ENCODE measurements at places on chromosomes 2 and 18. TPM values are rescaled to one million over a fixed set of nuclear protein-coding genes. Genes with fewer than 3 reads are reported as not detected.

DNA sequence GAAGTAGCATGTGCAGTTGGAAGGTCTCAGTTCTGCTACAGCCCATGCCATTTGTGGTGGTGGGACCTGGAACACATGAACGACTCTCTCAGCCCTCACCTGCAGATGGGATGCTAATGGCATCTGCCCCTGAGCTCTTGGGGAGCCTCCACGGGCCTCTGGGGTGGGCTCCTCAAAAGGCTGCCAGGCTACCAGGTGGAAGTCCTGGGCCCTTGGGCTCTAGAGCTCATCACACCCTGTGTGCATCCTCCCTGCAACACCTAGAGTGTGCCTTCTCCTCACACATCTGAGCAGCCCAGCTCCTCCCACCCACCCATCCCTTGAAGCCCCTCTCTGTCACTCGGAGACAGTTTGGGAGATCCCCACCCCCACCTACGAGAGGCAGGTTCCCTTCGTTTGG, 231.8 kb upstream of the MYT1L start:
- no peak for DNase-seq

DNA sequence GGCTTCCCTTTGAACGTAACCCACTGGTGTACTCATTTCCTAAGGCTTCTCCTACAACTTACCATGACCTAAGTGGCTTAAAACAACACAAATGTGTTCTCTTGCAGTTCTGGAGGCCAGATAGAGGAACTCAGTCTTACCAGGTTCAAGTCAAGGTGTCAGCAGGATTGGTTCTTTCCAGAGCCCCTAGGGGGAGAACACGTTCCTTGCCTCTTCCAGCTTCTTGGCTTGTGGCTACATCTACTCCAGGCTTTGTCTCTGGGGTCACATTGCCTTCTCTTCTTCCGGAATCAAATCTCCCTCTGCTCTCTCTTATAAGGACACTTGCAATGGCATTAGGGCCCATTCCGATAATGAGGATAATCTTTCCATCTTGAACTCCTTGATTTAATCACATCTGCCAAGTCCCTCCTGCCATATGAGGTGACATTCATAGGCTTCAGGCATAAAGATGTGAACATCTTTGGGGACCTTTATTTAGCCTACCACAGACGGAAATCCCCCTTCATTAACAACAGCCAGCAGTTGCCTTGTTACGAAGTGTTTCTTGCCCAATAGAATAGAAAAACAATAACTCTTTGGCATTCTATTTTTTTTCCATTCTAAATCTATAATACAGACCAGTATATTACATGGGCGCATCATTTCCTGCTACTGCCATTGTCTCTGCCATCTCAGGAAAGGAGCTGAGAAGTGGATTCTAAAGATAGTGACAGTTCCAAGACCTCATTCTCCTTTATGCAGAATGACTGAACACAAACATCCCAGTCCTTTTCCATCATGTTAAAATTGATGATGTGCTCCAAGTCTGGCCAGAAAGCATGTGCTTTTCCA, 362.0 kb downstream of the ZNF521 start:
- DNase-seq = no peak

DNA sequence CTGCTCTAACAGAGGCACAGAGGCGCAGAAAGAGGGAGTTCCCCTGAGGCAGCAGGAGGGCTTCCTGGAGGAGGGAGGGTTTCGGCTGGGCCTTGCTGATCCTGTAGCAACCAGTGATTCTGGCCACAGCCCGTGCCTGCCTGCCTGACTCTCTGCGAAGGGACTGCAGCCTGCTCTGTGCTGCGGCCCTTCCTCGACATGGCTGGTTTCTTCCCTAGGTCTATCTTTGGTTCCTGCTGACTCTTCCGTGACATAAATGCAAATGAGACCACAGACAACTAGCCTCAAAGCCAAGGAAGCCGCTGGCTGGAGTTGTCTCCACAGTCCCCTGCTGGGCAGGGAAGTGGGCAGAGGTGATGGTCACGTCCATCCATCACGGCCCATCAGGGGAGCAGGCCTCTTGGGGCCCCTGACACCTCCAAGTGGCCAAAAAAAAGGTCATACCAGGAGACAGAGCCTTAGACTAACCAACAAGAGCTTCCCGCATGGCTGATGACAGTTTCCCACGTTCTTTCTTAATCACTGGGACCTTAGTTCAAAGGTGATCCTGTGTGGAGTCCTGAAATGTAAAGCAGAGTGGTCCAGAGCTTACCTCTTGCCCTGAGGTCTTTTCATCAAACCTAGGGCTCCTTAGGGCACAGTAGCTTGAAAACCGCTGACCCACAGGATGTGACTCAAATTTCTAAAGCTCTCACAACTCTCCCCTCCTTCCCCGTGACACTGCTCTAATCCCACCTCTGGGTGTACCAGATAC, 55.3 kb downstream of the HS1BP3 start:
- DNase-seq = no peak

GRCh38 chr18:50924372-50924771, 43.5 kb upstream of the ELAC1 start:
- DNase-seq = no peak

DNA sequence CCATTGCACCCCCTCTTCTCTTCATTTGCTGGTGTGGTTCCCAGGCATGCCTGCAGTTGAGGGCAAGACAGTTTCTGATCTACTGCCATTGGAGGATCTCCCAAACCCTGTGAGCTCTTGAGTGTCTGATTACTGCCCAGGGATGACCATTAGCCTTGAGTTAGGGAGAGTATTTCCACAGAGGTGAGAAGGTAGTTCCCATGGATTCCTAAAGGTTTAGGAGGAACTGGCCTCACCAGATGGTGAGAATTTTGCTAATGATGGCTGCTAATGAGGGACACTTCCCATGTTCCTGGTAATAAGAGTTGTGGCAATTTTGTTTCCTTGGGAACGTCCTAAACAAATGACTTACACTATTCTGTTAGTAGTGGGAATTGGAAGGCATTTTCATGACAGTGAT, 42.5 kb downstream of the PTPRM start:
- DNase-seq = no peak

DNA sequence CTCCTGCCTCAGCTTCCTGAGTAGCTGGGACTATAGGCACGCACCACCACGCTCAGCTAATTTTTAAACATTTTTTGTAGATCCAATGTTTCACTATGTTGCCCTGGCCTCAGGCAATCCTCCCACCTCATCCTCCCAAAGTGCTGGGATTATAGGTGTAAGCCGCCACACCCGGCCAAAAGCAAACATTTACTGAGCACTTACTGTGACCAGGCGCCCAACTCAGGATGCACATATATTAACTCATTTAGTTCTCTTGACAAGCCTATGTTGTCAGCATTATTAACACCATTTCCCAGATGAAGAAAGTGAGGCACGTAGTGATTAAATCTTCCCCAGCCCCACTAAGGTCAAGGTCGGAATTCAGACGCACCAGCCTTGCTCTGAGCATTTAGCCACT, 41.1 kb downstream of the TMEM37 start:
- DNase-seq = no peak

Gene FBXO15
- 4.4 TPM for polyA plus RNA-seq

Gene C2orf78
- not detected for polyA plus RNA-seq

Gene RAB6D
- 2.3 TPM for polyA plus RNA-seq

DNA sequence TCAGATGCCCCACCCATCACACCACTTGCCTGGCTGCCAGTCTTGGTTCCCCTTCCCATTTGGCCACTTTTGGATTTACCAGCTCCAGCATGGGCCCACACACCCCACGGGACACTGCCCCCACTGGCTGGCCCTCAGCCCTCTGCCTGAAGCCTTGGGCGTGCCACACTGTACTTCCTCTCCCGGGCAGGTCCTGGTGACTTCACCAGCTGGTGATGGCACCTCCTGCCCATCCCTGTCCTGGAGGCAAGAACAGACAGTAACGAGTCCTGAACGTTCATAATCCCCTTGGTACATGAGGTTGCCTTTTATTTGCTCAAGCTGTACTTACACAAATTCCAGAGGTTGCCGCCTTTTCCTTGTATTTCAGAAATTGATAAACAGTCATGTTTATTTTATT, 81.1 kb downstream of the TMEM17 start:
- DNase-seq = no peak

- DNase-seq = no peak
These were observed 7.2 kb downstream of the CPSF3 start for GRCh38 chr2:9430316-9431293.

DNA sequence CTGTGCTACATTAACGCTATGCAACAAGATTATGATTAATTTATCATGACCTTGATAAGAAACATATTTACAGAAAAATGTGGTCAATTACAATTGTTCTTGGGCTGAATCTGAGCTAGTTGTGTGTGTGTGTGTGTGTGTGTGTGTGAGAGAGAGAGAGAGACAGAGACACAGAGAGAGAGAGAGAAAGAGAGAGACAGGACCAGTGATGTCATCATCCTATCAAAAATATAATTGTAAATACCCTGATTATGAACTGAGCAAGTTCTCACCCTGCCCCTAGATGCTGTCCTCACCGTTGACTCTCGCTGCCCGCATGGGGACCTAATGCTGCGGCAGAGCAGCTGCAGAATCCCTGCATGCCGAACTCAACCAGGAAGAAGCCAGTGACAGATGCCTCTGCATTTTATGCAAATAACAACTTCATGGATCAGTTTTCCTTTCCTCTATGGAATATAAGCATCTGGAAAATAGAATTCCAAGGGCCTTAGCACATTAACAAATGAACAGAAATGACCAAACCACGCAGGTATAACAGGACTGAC, 512.5 kb downstream of the PLCL1 start:
- DNase-seq = no peak

Gene SCN2A
- 0.32 TPM for polyA plus RNA-seq

Gene UGT1A10
- not detected for polyA plus RNA-seq

GRCh38 chr2:197237291-197238042, 73.1 kb downstream of the ANKRD44 start:
- peak; percentile 19 for DNase-seq

DNA sequence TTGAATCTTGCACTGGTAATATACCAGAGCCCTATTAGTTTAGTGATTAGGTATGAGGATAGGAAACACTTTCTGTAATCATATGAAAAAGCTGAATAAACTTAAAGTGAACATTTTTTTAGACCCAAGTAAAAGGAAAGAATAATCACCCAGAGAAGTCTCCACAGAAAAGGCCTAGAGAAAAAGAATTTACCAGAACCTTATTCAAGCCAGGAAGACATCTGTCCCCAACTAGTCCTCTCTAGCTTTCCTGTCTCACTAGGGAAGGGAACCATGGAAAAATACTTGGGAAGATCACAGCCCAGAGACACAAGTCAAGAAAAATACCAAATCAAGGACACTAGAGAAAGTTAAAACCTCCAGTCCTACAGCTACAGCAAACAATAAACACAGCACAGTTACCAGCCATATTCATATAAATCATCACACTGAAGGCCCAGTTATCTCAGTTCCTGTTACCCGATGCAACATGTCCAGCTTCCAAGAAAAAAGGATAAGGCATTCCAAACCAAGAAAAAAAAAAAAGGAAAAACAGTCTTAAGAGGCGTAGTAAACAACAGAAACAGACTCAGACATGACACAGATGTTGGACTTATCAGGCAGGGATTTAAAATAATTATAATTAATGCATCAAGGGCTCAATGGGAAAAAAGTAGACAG, 461.5 kb downstream of the IRS1 start:
- peak; percentile 78 for DNase-seq

GRCh38 chr18:71797554-71797953, 746.6 kb downstream of the CBLN2 start:
- DNase-seq = no peak

Gene C2orf72
- 1.6 TPM for polyA plus RNA-seq

DNA sequence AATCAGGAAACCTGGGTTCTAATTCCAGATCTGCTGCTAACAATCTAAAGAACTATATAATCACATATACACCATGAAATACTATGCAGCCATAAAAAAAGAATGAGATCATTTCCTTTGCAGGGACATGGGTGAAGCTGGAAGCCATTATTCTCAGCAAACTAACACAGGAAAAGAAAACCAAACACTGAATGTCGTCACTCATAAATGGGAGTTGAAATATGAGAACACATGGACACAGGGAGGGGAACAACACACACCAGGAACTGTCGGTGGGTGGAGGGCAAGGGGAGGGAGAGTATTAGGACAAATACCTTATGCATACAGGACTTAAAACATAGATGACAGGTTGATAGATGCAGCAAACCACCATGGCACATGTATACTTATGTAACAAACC, 33.2 kb downstream of the CDH2 start:
- no peak for DNase-seq

GRCh38 chr2:225090746-225091145, 48.5 kb upstream of the DOCK10 start:
- no peak for DNase-seq

DNA sequence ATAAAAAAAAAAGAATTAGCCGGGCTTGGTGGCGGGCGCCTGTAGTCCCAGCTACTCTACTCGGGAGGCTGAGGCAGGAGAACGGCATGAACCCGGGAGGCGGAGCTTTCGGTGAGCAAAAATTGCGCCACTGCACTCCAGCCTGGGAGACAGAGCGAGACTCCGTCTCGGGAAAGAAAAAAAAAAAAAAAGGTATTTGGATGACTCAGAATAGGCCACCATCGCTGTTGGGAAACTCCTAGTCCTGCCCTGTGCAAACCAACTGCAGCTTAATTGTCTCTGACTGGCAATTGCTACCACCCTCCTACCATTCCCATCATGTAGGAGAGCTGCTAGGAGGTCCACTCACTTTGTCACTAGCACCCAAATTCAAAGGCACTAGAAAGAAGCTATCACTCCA, 43.5 kb downstream of the ATP8B1 start:
- no peak for DNase-seq

Data from right lung (tissue), 10 donors.